ENCODE measurements at places on chromosomes 5 and 9. TPM values are rescaled to one million over a fixed set of nuclear protein-coding genes. Genes with fewer than 3 reads are reported as not detected.

CDC20B gene
- not detected for total RNA-seq

GRCh38 chr5:173653822-173654523 is 37.5 kb upstream of the BOD1 start:
- H3K4me3 ChIP-seq = no peak overlapping the region
- no peak for DNase-seq
- H3K36me3 ChIP-seq = no peaks in the 10 kb centered on the region
- no peak overlapping the region for H3K27ac ChIP-seq
- no peaks in the 10 kb centered on the region for H3K27me3 ChIP-seq

DNA sequence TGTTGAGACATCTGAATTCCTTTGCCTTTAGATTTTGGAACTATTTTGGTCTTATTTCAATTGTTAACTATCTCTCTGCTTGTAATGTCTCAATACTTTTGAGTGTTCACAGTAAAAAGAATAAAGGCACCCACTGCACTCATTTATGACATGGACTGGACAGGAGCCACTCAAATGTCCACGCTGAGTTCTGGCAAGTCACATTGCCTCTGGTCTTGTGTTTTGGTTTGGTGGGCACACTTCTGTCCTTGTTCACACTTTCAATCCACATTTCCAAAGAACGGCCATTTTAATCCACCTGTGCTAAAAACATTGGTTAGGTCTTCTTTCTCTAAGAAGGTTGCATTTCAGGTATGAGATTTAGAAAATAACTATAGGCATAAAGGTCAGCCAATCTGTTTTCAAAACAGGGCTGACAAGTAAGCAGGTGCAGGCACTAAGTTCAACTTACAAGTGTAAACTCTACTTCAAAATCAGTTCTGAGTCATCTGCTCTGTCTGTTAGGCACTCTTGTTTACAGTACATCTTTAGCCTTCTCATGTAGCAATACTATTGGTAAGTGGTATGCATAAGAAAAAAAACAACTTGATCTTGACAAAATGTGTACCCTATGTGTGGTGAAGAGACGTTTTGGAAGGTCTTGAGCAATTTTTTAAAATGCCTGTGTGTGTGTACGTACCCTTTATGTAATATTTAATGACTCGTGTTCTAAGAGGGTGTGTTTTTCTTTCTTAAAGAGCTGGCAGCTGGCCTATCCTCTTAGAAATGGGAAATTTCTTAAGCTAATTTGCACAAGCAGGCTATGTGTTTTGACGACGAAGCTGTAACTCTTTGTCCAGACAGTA is 31.5 kb upstream of the ZFAND5 start:
- no peak for DNase-seq
- H3K27me3 ChIP-seq = no peaks in the 10 kb centered on the region
- no peaks in the 10 kb centered on the region for H3K36me3 ChIP-seq

REXO4 gene
- 0.45 TPM for total RNA-seq

DNA sequence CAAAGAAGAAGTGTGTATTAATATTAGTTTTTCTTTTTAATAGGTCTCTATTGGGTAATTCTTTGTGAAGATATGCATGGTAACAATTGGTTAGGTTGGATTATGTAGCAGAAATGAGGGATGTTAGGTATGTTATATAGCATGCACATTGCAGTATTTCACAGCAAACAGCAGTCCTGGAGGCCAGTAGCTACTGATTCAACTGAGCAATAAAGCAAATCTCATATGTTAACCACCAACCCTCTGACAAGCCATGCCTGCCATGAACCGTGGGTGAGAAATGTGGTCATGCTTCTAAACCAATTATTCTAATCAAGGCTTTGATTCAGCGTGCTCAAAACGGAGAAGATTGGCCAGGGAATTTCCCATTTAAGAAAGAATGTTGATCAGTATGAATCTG is 313.0 kb upstream of the CDH6 start:
- H3K36me3 ChIP-seq = no peaks in the 10 kb centered on the region
- no peak for DNase-seq
- no peaks in the 10 kb centered on the region for H3K4me1 ChIP-seq
- H3K27me3 ChIP-seq = no peaks in the 10 kb centered on the region
- no peak overlapping the region for H3K27ac ChIP-seq
- no peak overlapping the region for H3K4me3 ChIP-seq
